Occipital lobe (tissue), 3 donors: ENCODE measurements at places on chromosomes 7 and 10.

DNA sequence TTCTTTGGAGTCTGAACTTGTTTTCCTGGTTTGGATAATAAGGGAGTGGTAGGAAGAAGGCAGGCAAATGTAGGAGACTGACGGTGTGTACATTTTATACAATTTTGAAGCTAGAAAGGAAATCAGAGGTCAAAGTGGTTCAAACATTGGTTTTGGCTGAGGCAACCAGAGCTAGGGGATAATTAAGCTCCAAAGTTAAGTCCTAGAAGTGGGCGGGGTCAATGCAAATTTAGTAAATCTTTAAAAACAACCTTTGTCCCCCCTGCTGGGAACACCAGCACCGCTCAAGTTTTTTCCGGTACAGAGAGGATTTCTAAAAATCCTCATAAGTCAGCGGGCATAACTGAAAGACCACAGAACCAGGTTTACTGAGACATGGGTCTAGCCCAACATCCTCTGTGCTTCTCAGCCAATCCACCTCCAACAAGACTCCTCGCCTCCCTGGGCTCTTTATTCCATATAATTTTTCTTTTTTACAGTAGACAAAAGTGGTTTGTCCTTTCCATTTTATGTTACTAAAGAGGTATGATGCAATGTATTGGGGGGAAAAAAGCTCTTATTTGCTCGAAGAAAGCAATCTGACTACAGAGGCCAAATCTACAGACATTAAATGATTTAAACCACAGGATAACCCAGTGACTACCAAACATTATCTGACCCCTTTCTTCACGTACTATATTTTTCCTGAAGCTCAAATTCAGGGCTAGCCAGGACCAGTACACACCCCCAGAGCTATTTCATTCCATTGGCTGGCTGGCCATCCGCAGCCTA, 1.6 kb downstream of the GLUD1 start:
- no peak for DNase-seq

- DNase-seq: no peak
These were observed 341.5 kb upstream of the GALNT17 start for GRCh38 chr7:70790215-70791073.

DNA sequence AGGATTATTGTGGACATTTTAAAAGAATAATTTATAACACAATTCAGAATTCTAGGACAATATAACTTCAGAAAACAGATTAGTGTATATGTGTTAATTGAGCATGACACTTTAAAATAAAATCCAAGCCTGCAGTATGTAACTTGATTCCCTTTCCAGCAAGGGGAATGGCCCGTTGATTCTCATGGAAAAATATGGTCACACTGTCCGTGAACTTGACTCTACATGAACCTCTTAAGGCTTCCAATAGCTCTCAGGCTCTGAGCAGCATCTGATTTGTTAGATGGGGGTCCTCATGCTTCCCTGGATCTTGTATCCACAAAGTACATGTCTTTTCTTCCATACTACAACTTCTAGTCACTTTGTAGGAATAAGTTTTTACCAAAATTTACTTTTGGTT, 85.5 kb upstream of the AKR1E2 start:
- DNase-seq: no peak

DNA sequence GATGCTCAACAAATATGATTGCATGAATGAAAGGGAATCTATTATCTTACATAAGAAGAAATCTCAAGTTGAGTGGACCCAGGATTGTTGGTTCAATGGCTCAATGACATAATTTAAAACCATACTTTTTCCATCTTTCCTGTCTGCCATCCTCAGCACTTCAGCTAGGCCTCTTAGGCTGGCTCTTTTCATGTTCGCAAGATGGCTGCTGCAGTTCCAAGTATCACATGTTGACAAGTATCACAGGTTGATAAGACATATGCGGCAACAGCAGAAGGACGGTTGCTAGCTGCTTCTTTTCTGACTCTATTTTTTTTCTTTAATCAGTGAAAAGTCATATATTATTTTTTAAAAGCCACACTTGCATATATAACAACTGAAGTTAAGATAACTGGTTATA, 79.0 kb upstream of the CDK6 start:
- DNase-seq: no peak

- DNase-seq: no peak
These were observed 221.3 kb upstream of the ZMIZ1 start for GRCh38 chr10:78847485-78847884.

DNA sequence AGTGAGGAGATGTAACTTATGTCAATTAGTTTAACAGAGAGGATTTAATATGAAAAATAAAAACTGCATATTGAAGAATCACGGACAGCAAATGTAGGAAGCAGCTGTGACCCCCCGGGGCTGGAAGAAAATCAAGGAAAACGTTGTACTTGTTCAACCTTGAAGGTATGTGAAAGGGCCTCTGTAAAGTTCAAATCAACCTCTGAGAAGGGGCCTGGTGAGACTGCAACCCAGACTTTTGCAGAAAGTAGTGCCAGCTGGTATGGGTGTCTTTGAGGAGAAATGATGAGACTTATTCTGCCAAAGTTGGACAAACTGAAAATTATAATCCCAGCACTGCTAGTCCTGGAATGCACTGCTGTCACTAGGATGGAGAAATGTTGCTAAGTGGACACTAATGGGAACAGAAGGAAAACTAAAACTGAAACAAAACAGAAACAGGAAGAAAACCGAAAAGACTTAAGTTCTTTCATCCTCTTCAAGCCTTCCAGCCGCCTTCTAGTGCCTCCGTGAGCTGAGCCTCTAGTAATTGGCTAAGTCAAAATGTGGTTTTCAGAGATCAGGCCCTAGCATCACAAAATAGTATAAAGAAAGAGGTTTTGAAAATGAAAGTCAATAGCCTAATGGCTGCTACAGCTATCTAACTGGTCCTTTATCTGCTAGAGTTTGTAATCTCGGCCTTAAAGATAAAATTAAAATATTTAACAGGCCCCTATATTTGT, 253.7 kb upstream of the SORCS1 start:
- no peak for DNase-seq

DNA sequence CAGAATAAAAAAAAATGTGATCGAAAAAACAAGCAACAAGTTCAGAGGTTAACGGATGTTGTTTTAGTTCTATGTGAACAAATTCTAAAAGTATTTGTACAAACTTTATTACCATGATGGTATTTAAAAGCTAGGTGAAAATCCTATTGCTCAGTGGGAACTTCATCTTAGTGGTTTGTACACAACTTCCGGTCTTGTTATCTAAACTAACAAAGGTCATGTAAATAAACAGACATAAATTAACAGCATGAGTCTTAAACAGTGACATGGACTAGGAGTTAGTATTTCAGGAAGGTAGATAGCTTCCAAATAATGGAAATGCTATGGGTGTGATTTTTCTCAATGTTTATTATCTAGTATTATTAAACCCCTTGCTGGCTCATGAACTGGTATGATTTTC, 83.8 kb downstream of the SPAG6 start:
- DNase-seq: no peak

- no peak for DNase-seq
These were observed 327.1 kb downstream of the GLRX3 start for GRCh38 chr10:130463104-130463875.

DNA sequence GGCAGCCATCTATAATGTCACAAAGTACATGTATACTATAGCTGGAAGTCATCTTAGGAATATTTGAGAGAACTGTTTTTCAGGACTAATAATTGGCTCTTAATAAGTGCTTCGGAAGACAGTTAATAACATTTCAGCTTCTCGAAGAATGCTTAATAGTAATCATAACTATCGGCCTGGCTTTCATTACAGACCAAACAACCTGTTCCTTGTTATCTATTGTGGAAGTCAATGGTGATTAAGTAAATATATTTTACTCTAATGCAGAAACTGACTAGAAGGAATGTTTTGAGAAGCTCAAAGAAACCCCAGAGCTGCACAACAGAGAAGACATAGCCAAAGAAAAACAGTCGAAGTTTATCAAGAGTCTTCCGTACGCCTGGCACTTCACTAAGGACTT, 106.8 kb upstream of the FAM133B start:
- no peak for DNase-seq

GRCh38 chr7:21999896-22000295, 54.2 kb upstream of the CDCA7L start:
- no peak for DNase-seq

DNA sequence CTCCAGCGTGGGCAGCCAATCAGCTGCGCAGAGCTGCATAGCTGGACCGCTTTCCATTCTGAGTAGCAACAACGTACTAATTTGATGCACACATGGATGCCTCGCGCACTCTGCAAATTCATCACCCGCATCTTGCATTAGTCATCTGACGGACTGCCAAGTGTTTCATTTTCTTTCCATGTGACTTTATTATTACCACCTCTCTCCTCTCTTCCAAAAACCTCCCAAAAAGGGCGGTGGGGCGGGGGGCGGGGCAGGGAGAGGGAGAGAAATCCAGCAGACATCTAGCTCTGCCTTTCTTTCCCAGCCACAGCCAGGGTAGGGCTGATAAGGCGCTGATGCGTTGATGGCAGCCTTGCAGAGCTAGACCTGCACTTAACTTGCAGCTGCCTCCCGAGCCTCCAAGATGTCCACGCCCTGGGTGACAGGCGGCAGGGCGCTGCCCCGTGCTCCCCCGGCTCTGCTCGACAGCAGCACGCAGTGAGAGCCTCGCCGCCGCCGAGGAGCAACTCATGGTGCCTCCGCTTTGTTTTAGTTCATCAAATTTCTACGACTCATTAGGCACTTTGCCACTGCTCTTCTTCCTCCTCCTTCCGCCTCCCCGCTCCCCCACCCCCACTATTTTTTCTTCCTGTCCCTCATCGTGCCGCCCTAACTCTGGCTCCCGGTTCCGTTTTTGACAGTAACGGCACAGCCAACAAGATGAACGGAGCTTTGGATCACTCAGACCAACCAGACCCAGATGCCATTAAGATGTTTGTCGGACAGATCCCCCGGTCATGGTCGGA, 147.3 kb downstream of the CELF2 start:
- peak; percentile 87 for DNase-seq

GRCh38 chr7:141012044-141012685, 2.6 kb downstream of the MRPS33 start:
- DNase-seq: peak; percentile 10

DNA sequence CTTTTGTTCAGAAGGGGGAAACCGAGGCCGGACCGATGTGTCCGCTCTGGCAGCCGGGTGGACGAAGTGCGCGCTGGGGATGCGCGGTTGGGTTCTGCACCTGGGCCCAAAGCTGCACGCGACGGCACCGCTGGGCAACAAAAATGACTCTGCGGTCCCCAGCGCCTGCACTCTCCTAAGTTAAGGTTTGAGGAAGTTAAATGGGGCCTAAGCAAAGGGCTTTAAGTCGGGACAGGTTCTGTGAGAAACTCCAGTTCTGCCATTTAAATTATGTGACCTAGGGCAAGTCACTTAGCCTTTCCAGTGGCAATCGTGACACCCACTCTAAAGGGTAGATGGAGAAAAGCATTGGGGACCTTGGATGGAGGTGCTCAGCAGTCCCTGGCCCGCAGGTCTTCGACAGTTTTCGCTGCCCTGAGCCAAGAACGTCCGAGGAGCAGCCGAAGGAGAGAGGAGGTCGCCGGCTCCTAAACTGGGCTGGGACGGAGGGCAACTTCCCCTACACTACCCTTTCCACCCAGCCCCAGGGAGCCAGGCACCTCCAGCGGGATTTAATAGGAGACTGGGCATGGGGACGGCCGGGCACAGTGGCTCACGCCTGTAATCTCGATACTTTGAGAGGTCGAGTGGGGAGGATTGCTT, 534 bp upstream of the ACBD5 start:
- DNase-seq: no peak

DNA sequence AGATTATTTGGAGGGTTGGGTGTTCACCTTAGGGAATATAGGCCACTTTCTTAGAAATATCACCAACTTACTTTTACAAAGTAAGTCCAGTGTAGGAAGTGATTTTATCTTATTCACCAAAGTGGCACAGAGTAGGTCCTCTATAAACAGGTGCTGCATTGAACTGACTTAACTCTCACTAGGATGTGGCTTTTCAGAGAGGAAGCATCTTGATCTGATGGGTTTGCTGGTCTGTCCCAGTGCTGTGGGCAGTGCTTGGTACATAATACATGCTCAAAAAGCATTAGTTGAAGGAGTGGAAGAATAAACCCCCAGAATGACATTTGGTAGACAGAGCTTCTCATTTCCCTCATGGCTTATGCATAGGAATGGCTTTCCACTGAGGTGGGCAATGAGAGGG, 334.7 kb downstream of the LRMDA start:
- no peak for DNase-seq

DNA sequence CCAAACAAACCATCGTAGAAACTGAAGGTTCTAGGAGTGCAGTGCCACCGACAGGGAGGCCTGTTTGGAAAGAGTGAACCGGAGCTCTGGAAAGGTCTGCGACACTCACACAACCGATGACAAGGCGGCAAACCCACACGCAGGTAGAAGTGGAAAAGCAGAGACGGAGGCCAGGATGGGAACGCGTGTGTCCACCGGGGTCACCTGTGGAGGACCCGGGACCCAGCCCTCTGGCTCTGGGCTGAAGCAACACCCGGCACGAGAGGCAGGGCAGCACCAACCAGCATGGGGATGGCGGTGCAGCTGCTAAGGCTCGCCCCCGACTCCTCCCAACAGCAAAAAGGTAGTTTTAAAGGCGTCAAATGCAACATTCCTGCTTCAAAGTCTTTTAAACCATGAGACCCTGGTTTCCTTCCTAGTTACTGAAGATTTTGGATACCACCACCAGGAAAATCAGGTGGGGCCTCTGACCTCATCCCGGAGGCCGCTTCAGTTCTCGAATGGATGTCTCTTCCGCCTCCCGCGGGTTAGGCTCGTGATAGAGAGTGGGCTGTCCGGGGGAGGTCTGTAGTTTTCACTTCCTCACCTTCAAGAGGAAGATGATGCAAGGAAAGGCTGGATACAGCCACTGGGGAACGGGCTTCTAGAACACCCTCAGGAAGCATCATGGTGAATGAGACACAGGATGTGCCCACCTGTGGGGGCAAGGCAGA, 115.5 kb downstream of the SMURF1 start:
- no peak for DNase-seq

GRCh38 chr7:38102507-38102906, 75.5 kb upstream of the STARD3NL start:
- no peak for DNase-seq

DNA sequence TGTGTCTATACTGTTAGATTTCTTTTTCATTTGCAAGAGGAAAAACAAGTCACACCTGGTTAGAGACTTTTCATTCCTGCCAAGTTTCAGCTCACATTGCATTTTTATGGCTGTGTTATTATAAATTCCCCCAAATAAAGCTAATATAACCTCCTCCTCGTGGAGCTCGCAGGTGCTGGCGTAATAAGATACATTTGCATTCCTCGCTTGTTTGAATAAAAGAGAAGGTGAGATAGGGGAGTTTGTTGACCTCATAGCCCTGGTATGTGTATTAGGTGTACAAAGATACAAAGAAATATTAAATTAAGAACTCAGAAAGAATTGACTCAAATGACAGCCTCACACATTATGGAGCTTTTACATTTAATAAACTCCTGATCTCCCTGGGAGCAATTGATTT, 257.7 kb upstream of the SP8 start:
- no peak for DNase-seq

- no peak for DNase-seq
These were observed 221.1 kb upstream of the TCF7L2 start for GRCh38 chr10:112728997-112729396.

- no peak for DNase-seq
These were observed 810.2 kb downstream of the CNTNAP2 start for GRCh38 chr7:146926841-146927240.

- DNase-seq: no peak
These were observed 183.5 kb downstream of the CREB5 start for GRCh38 chr7:28595801-28596200.
